NCI-H345 (cell line): ENCODE measurements at places on chromosomes 5 and 9.

DNA sequence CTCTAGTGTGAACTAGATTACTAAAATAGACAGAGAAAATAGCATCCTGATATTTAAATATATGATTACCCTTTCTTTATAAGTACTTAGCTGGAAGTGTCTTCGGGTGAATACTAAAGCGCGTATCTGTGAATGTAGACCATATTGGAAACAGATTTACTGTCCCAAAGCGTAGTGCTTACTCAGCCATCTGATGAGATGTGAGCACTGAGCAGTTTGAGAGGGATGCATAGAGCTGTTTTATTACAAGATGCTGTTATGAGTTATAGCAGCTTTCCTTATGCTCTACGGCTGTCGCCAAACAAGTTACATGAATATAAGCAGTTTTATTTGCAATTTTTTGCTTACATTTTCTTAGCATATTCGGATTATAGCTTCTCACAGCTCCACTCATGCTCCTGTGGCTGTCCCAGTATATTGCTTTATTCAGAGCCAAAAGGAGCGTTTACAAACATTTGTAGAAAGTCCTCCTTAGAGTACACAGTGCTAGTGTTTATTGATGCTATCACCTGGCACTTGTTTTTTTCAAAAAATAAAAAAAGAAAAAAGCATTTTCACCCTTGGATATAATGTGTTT is 981.4 kb upstream of the WWC1 start:
- no peak for DNase-seq

GRCh38 chr5:88923623-88924329 is 40.8 kb upstream of the MEF2C start:
- DNase-seq: no peak

DNA sequence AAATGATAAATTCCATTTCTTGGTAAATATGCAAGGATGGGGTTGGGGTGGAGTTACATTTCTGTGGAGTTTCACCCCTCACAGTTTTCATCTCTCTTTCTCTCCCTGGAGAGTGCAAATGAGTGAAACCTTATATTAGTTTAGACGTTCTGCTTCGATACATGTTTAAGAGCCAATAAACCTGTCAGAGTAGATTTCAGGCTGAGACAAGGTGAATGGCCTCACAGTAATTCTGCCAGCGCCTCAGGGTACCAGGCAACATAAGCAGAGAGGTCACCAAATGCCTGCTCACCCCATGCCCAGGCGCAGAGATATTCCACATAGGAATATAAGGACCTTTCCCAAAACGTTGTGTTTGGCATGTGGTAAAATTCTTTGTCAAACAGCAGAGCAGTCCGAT is 154.9 kb upstream of the VLDLR start:
- peak; percentile 81 for DNase-seq

GRCh38 chr9:97561501-97561900 is 60.0 kb downstream of the TMOD1 start:
- no peak for DNase-seq

DNA sequence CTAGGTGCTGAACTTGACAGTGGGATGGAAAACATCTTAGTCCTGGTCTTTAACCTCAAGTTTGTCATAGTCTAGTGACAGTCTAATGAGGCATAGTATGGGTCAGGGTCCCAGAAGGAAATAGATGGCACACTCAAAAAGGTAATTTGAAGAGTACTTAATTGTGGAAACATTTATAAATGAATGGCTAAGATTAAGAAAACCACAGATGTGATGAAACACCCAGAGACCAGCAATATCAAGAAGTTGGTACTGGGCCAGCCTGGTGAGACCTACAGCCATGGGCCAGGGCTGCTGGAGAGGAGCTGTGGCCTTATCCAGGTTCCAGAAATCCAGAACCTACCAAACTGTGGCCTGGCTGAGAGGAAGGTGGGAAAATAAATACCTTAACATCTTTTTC is 93.5 kb upstream of the ATG10 start:
- DNase-seq: no peak

DNA sequence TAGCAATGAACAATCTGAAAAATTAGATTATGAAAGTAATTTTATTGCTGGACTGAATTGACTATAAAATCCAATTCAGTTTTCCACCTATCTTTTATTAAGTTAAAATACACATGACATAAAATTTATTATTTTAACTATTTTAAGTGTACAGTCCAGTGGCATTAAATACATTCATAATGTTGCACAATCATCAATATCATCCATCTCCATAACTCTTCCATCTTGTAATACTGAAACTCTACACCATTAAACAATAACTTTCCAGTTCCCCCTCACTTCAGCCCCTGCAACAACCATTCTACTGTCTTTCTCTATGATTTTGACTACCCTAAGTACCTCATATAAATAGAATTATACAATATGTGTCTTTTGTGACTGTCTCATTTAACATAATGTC is 200.6 kb upstream of the ITGA1 start:
- DNase-seq: no peak

DNA sequence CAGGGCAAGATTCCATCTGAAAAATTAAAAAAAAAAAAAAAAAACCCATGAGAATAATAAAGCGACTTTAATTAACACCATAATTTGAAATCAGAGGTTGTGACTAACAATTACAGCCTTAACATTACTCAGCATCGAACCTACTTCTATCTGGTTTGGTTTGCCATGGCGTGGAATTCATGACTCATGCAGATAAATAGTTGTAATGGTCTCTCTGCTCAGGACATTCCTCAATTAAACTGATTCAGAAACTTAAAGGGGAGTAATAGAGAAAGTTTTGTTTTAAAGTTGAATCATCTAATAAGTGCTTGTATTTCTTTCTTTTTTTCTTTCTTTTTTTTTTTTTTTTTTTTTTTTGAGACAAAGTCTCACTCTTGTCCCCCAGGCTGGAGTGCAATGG is 135.5 kb downstream of the SPATA31D1 start:
- no peak for DNase-seq

DNA sequence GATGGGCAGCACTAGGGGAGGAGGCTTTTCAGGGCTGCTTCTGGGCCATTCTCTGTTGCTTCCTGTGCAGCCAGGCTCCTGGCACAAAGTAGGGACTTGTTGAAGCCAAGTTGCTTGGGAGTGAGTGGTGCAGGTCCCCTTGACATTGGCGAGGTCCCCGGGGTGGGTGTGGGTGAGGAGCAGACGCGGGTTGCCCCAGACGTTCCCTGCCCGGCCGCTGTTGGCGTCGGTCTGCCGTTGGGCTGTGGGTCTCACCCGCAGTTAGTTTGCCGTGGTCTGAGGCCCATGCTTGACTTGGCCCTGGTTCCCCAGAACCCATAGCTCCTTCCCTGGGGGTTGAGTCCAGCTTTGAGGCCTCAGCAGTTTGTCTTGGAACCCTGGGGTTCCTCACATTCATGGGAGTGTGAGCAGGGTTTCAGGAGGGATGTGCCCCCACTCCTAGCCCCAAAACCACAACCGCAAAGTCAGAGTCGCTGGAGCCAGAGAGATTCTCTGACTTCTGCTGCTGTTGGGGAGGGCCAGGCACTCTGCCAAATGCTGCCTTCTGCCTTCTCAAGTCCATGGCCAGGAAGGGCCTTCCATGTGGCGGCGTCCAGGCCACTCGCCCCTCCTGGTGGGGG is 77.5 kb downstream of the RXRA start:
- no peak for DNase-seq

DNA sequence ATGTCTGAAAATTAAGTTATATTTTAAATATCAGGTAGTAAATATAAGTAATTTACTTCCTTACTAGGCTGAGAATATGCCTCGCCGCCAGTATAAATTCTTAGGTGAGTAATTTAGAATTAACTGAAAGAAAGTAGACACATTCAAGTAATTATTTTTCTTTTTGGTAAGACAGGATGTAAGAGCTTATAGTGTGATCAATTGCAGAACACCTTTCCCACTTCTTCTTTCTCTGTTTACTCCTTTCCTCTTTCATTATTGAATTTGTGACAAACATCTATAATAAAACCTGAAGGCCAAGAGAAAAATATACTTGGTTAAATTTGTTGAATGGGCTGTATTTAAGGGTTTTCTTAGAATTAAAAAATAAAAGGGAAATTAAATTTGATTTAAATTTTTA is 195.1 kb upstream of the CDKN2B start:
- no peak for DNase-seq

- DNase-seq: no peak
Observed at GRCh38 chr5:64206653-64207052, 41.0 kb downstream of the RNF180 start.

DNA sequence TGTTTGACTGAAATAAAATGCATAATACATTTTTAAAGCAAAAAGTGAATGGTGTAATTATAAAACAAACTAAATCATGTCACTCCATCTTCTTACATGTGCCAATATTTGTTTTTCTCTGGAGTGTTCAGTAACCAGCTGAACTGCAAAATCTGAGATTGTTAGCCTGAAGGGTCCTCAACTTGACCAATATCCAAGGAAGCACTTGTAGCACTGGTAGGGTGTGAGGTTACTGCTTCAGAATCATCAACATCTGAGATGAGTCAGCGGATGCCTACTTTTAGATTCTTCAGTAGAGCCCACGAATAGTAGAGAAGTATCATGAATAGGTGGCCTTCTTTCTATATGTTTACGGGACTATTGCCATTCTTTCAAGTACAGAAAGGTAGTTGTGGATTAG is 226.7 kb downstream of the TLE4 start:
- DNase-seq: no peak

DNA sequence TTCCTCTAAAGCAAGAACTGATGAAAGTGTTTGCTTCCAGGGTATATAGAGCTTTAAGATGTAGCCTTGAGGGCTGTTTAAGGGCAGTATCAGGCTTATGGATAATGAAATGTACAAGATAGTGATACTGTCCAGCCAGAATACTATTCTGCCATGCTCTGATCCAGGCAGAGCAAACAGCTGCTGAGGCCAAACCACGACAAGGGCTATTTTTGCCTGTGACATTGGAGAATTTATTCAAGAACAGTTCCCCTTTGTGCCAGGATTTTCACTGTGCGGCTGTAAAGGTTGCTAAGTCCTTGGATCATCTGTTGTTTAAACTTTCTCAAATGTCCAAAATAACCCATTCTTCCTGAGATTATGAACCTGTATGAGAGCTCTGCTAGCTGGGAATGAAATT is 70.4 kb downstream of the OTP start:
- no peak for DNase-seq

DNA sequence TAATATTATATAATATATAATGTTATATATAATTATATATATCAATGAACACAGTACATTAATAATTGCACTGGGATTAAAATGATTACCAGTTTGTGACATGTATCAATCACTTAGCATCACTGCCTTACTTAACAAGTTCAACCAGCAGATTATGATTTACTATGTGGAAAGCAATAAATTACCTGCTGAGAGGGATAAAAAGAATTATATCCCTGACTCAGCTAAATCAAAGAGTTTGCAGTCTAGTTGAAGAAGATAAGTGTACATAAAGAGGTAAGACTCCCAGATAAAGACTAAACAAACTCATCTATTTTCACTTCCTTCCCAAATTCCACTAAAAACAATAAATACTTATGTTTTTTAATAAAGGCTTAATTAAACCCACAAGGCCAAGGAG is 11.2 kb downstream of the PLAA start:
- DNase-seq: no peak

GRCh38 chr9:84754461-84754860 is 84.9 kb downstream of the NTRK2 start:
- DNase-seq: no peak

DNA sequence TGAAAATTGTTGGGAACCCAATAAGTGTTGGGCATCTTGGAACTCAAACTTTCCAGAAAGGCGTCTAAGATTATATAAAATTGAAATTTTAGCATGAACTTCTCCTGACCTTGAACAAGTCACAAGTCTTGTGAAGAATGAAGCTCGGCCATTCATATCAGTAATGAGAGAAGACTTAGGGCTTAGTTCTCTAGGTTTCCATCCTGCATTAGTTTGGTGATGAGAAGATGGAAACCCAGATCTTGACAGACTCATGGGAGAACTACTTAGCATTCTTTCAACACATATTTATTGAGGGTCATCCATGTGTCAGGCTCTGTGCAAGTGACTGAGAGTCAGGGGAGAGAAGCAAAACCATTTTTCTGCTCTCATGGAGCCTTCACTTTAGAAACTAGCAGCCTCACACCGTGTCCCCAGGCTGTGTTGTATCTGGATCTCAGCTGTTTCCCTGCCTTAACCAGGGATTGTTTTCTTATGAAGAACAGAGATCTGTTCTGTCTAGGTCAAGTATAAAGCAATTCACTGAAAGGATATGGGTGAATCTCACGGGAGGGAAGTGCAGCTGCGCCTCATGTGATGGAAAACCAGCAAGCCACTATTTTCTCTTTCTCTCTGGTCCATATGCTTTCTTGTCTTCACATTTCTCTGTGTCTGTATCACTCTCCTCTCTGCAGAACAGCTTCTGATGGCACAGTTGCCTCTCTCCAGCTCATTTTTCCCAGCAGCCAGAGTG is 3.4 kb downstream of the GARNL3 start:
- DNase-seq: no peak

DNA sequence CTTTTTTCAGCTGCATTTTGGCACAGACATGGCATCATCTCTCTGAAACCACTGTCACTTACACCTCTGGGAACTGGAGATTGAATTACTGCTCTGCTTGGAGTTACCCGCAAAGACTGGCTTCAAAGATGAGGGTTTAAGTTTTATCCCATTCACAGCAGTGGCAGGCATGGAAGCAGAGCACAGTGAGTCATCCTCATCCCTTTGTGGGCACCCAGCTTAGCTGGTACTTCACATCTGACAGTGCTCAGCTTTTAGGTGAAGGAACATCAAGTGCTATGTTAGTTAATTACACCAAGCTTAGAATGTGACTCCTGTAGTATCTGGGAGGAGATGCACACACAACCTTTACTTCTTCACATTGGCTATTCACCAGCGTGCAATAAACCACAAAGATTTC is 24.8 kb upstream of the ALDH1A1 start:
- no peak for DNase-seq

DNA sequence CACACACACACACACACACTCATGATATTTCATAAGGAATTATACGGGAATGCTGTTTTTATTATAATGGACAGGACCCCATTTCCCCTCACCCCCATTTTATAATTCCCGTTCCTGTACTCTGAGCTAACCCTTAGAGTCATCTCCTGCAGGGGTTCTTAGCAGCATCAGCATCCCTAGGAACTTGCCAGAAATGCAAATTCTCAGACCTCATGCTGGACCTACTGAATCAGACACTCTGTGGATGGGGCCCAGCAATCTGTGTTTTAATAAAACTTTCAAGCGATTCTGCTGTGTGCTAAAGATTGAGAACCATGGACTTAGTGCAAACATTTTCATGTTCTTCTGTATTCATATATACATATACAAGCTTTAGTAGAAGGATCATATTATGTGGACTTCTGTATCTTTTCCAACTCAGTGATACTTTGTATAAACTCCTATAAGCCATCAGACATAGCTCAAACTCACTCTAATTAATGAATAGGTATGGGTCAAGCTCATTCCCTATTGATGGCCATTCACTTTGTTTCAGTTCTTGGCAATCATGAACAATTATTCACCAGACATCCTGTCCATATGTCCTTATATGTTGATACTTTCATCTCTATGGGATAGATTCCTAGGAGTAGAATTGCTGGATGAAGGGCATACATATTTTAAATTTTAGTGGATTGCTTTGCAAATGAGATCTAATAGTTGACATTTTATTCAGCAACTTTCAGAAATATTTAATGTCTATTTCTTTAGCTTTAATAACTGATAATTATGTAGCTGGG is 65.5 kb downstream of the ARHGEF28 start:
- no peak for DNase-seq
